ENCODE measurements at places on chromosomes 4 and X.

DNA sequence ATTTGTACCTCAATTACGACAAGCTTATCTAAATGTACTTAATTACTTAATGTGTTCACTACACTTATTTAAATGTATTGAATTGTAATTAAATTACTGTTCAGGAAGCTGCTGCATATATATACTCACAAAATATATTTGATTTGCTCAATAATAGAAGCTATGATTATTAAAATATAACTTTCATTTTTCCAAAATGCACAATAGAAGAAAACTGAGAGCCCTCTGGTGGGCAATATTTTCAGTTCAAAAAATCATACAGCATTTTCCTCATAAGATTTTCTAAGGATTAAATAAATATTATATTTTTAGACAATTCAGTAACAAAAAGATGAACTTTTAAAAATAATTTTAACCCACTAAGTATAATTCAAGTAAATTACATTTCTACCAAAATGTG lies 217.3 kb downstream of the DKK2 start:
- no peak for DNase-seq

GRCh38 chrX:51487960-51488267 lies 8.5 kb downstream of the NUDT11 start:
- DNase-seq: no peak

DNA sequence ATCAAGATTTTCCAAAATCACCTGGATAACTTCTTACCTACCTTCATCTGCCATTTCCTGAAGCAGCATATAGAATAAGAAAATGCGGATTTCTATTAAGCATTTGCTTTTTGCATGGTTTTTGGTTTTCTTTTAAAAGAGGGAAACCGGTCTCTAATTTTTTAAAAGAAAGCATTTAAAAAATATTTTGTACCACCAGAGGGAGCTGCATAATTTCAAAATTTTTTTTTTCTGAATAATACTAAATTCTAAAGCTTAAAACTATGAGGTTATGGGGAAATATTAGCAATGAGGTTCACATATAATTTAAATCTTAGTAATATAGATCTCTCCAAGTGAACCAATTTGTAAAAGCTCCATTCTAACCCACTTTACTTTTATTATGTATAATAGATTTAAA lies 137.7 kb upstream of the TENT5D start:
- DNase-seq: no peak

DNA sequence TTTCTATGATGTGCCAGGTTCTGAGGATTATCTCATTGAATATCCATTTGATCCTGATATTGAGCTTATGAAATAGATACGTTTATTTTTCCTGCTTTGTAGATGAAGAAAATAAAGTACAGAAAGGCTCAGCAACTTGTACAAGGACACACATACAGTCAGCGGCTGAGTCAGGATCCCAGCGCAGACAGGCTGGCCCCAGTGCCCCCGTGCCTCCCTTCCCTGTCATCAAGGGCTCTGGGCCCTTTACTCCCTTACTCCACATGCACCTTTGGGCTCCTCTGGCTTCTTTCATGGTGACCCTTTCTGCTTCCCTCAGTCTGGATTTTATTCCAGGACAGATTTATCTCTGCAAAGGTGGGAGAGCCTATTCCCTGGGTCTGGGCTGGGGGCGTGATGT lies 12.8 kb downstream of the RASL11B start:
- DNase-seq: no peak

- no peak for DNase-seq
Observed at GRCh38 chr4:174926958-174927357, 8.8 kb downstream of the ADAM29 start.

GRCh38 chr4:112546476-112546875 lies 30.5 kb upstream of the NEUROG2 start:
- no peak for DNase-seq

DNA sequence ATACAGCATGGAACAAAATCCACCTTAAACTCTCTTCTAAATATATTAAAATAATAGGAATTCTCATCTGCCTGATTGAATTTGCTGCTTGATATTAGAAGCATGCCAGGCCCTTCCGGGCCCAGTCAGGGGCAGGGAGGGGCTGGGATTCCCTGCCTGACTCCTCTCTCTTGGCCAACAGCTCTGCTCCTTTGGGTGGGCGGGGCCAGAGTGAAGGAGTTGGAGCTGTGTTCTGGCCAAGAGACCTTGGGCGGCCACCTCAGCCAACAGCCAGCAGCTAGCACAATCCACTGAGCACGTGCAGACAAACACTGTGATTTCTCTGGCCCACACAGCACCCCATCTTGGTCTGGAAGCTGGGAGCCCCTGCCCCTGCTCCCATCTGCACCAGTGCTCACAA lies 140.3 kb downstream of the PJA1 start:
- DNase-seq: no peak

Measured in NCI-H1092 (cell line).